Prostate gland (tissue), 2 donors: ENCODE measurements at places on chromosomes 6 and 20. TPM values are rescaled to one million over a fixed set of nuclear protein-coding genes. Genes with fewer than 3 reads are reported as not detected.

Gene IL20RA
- 19.9 TPM for total RNA-seq

Gene TLDC2
- 0.14 TPM for total RNA-seq

Gene CLPSL1
- total RNA-seq: not detected

Gene CALHM6
- total RNA-seq: 6.3 TPM

Gene RAET1E
- total RNA-seq: 0.77 TPM

Gene RHAG
- not detected for total RNA-seq
